HepG2 (cell line): ENCODE measurements at places on chromosomes 12 and 14. TPM values are rescaled to one million over a fixed set of nuclear protein-coding genes. Genes with fewer than 3 reads are reported as not detected.

The DAO gene
- 0.82 and 1.1 TPM in 2 replicates for total RNA-seq

DNA sequence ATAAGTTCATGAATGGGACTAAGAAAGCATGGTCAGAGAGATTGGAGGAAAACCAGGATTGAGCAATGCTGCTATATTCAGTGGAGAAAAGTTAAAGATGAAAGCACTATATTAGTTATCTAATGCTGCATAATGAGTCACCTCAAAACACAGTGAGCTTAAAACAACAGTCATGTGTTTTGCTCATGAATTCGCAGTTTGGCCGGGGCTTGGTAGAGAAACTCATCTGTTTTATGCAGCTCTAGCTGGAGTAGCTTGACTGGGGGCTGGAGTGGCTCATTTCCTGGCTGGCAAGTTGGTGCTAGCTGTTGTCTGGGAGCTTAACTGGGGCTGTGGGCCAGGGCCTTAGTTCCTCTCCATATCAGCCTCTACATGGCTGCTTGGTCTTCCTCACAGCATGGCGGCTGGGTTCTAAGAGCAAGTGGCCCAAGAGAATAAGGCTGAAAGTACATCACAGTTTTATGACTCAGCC is 90.1 kb downstream of the ADCK1 start:
- no peak for DNase-seq

DNA sequence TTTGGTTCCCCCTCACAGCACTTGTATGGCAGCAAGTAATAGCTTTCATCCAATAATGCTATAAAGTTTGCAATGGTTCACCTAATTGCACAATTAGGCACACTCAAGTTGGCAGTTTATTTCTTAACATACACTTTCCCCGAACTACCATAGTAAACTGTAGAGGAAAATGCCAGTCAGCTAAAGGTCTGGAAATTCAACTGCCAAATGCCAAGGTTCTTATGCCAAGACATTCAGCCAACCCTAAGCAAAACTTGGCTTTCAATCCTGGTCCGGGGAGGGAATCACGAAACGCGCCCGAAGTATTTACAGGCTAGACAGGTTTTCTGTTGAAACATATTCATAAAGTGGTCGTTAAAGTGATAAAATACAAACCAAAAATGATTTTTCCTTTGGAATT is 1512.4 kb upstream of the FLRT2 start:
- DNase-seq, result no peak

DNA sequence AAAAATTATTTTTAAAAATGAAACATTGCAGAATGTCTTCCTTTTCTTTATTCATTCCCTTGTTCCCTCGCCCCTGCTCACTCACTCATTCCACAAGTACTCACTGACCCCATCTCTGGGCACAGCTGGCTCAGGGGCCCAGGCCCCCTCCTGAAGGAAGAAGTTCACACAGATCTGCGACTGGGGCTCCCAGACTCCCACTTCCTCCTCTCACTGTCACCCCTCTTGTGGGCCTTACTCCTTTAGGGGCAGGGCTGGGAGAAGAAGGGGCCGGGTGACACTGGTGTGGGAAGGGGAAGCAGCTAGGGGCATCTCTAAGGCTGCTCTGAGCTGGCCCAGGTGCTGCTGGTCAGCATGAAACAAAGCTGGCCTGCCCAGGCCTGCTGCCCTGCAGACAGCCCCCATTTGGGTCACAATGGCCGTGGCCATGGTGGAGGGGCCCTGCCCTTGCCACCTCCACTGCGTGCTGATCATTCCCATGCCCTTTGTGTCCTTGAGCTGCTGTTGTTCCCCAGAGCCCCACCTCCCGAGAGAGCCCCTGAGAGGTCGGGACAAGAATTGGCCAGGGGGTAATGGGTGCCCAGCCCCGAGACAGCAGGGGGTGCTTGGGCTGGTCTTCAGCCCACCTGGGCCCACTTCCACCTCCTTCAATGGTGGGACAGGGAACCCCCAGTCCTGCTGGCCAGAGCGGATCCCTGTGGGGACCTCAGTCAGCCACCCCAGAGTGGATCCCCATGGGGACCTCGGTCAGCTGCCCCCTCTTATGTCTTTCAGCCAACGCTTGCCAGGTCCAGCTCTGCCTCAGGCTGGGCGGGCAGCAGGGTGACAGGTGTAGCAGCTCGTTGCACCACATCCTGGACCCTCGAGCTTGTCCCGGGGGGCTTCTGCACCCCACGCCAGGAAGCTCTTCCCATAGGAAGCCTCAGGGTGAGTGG is 212.4 kb upstream of the C14orf180 start:
- DNase-seq, result no peak

DNA sequence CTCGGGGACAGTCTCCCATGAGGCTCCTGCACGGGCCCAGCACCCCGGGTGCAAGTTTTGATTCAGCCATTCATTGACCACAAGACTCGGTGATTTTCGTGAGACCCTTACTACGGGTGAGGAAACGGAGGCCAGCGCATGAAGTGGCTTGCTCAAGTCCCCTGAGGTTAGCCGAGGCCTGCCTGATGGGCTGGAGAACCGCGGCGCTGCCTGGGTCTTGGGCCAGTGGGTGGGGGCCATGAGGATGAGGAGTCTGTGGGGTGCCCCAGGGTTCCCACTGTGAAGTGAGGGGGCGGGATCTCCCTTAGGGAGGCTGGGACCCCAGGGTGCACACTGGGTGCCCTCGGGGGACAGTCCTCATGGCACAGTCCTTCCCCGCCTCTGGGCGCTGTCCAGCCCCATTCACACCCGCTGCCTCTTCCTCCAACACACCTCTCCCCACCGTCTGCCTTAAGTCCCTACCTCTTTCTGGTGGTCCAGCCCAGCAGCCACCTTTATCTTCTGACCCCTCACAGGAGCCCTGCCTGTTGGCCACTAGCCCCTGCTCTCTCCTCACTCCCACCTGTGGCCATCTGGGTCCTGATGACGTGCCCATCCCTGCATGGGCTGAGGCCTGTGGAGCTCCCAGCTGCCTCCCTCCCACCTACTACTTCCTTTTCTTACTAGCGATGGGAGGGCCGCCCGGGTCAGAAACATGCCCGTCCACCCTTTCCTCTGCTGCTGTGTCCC is 16.3 kb downstream of the BEGAIN start:
- DNase-seq, result no peak

The AICDA gene
- not detected in 2 replicates for total RNA-seq

DNA sequence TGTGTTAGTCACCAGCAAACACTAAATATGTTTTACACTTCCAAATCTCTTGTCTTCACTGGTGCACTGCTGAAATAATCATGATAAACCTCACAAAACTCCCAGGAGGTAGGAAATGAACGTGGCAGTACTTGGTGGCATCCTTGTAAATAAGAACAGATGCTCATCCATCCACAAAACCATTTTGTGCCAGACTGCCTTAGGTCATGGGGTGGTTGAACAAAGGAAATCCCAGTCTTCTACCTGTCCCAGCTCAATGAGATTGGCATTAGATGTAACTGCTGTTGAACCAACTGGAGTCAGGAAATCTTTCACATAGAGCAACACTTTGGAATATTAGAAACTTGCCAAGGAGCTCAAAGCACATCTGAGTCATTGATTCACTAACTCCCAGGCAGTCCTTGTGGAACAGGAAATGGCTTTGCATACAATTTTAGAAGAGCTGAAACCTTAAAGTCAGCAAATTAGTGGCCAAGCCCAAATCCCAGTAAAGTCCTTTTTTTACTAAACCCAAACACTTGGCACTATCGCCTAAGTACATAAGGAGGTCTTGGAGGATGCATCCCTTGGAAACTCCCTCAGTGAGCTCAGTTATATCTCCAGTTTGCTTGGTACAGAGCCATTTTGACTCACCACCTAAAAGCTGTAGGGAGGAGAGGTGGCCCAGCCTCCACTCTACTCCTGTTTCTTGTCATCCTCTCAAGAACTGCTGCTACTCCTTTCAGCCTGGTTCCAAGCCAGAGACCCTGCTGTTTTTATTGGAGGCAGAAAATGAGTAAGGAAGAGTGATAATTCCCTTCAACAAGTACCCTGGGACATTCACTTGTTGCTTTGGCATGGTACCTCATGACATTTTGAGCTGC is 208.0 kb downstream of the NOVA1 start:
- DNase-seq, result no peak

DNA sequence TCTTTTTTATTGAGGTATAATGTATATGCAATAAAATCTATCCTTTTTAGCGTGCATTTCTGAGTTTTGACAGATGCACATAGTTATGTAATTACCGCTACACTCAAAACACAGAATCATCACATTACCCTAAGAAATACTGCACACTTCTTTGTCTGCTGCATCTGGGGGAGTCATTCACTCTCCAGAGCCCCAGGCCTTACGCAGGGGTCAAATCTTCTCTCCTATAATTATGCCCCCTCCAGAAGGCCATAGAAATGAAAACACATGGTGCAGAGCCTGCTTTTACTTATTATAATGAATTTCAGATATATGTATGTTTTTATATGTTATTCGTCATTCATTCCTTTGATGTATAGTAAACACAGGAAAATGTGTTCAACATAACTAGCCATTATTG is 296.5 kb upstream of the TMEM132C start:
- no peak for DNase-seq

GRCh38 chr14:22184157-22184829 is 404.7 kb downstream of the DAD1 start:
- no peak for DNase-seq

DNA sequence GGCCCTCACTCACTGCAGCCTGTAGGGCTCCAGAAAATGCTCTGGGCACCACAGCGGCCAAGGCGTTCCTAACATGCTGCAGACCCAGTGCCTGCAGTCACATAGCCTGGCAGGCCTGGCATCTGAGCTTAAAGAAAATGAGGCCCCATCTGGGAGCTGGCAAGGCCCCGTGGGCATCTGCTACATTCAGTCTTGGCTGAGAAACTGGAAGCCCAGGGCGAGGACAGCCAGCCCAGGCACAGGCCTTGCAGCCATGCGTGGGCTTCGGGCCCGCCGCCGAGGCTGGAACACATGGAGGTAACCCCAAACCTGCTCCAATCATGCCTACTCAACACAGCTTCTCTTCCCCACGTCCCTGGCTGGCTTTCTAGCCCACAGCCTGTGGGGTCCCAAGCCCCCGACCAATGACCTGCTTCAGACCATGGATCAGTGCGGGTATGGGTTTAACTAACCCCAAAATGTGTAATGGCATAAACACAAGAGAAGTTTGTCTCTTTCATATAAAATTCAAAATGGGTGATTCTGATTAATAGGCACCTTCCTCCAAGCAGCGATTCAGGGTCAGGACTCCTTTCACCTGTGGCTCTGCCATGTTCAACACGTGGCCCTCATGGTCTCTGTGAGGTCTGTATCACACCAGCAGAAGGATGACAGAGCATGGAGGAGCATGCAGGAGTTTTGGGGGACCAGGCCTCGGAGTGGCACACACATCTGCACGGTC is 6.4 kb downstream of the NGB start:
- no peak for DNase-seq

The FSCB gene
- not detected in 2 replicates for total RNA-seq

DNA sequence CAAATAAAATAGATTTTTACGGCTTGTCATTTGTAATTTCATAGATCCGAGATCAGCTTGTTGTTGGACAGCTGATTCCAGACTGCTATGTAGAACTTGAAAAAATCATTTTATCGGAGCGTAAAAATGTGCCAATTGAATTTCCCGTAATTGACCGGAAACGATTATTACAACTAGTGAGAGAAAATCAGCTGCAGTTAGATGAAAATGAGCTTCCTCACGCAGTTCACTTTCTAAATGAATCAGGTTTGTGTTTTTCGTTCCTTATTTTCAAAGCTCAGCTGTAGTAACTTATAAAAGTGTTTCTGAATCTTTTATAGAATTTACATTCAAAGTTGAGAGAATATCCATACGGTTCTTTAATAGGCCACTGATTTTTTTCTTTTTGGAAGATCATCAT is 89.1 kb downstream of the LRRK2 start:
- DNase-seq, result no peak

The SOAT2 gene
- total RNA-seq, result 6.1 and 14.9 TPM in 2 replicates

GRCh38 chr12:105318651-105319483 is 11.6 kb upstream of the C12orf75 start:
- no peak for DNase-seq

DNA sequence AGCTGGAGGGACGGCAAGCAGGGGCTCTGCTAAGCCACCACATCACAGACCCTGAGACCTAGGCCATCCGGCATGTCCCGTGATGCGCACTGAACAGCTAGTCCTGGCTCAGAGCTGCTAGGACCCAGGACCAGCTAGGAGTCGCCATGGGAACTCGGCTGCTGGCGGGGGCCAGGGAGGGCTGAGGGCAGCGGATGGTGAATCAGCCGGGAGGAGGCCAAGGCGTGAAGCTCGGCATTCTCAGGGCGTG is 5.1 kb downstream of the AHNAK2 start:
- DNase-seq, result no peak

GRCh38 chr14:95346820-95347219 is 27.1 kb upstream of the CLMN start:
- no peak for DNase-seq

The TBX3 gene
- 17.2 and 27.1 TPM in 2 replicates for total RNA-seq

DNA sequence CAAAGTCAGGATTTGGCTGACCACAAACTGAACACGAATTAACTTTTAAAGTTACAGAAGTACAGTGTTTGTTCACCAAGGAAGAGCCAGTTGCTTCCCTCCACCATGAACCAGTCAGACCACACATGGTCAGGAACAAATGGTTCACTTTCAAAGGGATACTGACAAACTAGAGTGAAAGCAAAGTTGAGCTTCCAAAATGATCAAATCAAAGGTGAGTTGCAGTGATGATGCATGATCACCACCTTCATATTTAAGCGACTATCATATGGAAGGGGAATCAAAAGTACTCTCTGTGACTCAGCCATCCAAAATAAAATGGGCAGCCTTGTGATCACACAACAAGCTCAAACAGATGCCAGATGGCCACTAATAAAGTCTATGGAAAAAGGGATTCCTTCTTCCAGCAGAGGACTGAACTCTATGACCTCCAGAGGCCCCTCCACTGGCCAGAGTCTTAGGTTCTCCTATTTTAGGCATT is 13.1 kb downstream of the NT5DC3 start:
- no peak for DNase-seq

DNA sequence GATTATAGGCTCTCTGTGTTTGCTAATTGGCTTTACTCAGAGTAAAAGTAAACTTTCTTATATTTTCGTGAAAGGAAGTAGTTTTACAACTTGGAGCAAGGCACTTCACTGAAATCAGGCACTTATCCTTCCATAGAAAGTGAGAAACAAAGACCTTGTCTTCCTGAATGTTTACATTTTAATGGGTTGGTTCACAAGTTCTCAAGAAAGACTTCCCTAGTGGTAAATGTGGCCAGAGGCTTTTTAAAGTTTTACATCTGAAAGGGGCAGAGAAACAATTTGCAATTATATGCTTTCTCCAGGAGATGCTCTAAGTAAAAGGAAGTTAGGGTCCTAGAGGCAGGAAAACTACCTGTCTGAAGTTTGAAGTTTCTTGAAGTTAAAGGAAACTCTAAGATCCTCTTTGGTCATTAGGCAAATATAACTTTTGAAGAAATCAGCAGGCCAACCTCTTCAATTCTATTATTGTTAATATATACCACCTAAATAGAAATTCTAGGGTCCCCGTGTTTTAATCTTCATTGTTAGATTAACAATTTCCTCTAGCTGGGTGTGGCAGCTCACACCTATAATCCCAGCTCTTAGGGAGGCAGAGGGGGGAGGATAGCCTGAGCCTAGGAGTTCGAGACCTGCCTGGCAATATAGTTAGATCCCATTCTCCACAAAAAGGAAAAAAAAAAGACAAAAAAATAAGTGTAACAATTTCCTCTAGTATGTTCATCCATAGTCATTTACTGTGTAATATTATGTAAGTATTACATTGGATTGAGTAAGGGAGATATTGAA is 644.9 kb upstream of the FOXG1 start:
- DNase-seq, result no peak

- no peak for DNase-seq
Measured at GRCh38 chr14:52352569-52352968, 38.5 kb downstream of the PTGER2 start.

The FAM181A gene
- total RNA-seq, result 1.1 and 1.5 TPM in 2 replicates

GRCh38 chr12:52796839-52797528 is 1.1 kb upstream of the KRT3 start:
- DNase-seq, result no peak
